ENCODE measurements at places on chromosomes 7 and 10.

DNA sequence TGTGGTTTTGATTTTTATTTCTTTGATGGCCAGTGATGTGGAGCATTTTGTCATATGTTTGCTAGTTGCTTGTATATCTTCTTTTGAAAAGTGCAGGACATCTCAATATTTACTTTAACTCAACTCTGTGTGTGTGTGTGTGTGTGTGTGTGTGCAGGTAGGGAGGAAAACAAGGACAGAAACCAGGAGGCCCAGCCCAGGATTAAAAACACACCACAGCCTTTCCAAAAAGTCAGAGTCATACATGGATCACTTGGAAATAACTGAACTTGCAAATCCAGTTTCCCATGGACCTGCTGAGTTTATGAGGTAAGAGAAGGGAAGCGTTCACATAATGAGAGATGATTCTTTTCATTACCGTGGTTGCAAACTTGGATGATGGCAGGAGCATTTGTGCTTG, 189.9 kb upstream of the LYZL1 start:
- DNase-seq = no peak

- DNase-seq = no peak
Observed at GRCh38 chr7:29623973-29624372, 60.3 kb downstream of the PRR15 start.

GRCh38 chr10:110893559-110894179, 21.9 kb downstream of the PDCD4 start:
- no peak for DNase-seq

DNA sequence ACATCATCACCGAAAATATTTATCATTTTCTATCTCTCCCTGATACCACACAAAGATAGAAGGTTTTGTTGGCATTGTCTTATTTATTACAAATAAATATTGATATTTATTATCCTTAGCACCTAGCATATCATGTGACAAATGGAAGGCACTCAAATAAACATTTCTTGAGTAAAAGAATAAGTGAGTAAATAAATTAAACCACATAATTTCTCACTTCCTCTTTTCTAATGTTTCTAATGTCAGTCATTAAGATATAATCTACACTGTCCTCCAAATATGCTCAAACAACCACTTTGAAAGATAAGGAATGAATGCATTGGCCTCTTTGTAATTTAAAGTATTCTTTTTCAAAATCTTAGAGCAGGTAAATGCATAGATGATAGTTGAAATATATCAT, 1027.8 kb upstream of the LRRTM3 start:
- DNase-seq = no peak

GRCh38 chr7:73668103-73668885, 663 bp downstream of the VPS37D start:
- no peak for DNase-seq

DNA sequence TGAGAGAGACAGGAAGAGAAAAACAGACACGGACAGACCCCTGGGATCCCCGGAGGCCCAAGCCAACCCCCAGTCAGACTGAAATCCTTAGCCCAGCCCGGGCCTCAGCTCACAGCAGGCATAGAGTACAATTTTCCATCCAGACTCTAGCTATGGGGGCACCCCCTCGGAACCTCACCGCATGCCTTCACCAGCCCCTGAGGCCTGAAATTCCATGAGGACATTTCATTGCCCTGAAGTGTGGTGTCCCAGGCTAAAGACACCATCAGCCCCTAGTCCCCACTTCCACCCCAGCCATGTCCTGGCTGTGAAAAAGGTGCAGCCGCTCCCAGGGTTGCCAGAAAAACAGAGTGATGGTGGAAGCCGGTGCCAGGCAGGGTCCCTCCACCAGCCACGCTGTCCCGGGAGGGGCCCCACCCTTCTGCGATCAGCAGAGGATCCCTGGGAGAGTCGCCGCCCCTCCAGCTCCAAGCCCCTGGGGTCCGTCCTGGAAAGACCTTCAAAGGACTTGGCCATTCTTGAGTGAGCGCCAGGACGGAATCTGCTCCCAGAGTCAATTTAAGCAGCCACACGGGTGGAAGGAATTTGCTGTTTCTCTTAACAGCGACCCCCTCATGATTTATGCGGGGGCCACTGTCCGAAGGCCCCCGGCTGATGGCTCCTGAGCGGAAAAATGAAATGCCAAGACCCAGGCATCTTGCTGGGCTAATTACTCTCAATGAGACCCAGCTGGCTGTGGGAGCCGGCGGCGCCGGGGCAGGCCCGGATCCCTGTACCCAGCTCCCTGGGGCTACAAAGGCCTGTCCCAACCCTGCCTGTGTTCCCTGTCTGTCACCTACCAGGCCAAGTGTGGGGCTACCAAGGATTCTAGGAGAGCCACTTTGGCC, 23.2 kb downstream of the MYL10 start:
- DNase-seq = no peak

- DNase-seq = no peak
Observed at GRCh38 chr7:134832367-134832766, 52.9 kb downstream of the CALD1 start.
